ENCODE measurements at places on chromosomes 2 and 18.

- no peak for DNase-seq
Measured at GRCh38 chr2:236341067-236341466, 76.9 kb upstream of the ASB18 start.

DNA sequence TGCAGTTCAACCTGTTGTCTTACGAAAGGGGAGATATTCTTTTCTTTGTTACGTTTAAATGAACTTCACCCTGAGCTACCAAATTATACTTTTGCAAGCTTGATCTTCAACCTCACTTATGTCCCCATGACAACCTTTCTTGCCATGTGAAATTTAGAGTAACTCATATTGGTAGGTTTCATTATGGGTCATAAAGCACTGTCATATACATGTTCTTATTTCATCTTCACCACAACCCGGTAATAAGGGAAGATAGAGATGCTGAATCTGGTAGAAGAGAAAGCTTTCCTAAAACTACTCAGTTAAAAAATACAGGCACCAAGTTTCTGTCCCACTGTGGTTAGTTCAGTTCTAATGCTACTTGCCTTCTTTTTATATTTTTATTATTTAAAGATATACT, 208.5 kb upstream of the NRP2 start:
- no peak for DNase-seq

- DNase-seq, result no peak
Measured at GRCh38 chr2:65018141-65018582, 29.0 kb downstream of the SLC1A4 start.

GRCh38 chr2:239238839-239239606, 161.8 kb downstream of the HDAC4 start:
- DNase-seq, result no peak

DNA sequence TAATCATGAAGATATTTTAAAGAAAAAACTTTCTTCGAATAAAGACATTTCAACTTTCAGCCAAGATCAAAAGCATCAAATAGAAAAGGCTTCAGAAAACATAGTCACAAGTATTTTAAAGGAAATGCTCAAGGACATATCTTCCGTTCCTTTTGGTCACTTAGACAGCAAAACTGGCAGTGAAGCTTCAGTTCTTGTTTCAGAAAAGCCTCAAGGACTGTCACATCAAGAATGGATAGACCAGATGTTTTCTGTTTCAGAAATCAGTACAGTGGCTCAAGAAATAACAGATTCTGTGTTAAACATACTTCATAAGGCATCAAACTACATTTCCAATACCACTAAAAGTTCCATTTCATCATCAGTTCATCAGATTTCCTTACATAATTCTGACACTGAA, 51.8 kb downstream of the FSIP2 start:
- no peak for DNase-seq

Data from right hindlimb (tissue), 1 donor.